Liver (tissue), 10 donors: ENCODE measurements at places on chromosomes 13 and 19.
A peak's percentile ranks its signal among the peaks of the same experiment; 100 is the strongest.

DNA sequence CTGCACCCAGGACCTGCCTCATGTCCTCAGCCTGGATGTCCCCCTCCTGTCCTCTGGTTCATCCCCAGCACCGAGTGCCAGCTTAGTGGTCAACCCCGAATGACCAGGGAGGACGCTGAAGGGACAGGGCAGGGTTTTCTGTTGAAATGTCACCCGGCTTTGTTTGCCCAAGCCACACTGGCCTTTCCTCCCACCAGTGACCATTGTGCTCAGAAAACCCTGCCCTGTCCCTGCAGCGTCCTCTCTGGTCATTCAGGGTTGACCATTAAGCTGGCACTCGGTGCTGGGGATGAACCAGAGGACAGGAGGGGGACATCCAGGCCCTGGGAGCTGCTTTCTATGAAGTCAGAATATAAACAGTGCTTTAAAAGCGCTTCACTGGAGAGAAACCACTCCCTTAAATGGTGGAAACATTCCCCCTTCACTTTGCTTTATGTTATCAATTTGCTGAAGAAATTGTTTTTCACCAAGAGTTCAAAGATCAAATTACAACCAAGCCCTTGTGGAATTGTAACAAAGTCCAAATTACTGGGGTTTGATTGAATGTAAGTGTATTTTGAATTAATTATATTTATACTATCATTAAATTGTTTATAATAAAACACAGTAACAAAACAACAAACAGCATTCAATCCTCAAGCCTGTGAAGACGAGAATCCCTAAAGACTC, 21.4 kb downstream of the CARS2 start:
- peak; percentile 39 for DNase-seq

GRCh38 chr13:31145417-31145816, 16.3 kb downstream of the HSPH1 start:
- DNase-seq, result no peak

GRCh38 chr13:46170268-46170667, 11.7 kb downstream of the LCP1 start:
- no peak for DNase-seq

GRCh38 chr13:43665388-43665787, 121.4 kb downstream of the ENOX1 start:
- DNase-seq, result no peak

DNA sequence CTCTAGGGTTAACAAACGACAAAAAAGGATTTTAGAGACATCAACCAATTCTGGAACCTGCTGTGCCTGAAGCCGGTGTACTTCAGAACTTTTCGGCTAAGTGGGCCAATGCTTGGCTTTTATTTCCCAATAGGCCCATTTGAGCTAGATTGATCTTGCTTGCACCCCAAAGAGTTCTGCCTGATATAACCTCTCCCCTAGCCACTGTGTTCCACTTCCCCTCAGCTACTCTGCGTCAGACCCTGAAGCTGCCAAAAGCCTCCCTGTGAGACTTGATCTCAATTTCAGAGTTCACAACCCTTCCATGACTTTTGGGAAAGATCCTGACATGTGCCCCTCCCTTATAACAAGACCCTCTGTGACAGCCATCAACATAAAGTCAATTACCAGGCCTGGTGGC, 5.6 kb upstream of the SIGLEC14 start:
- DNase-seq, result no peak

GRCh38 chr19:18202778-18203407, 949 bp downstream of the RAB3A start:
- no peak for DNase-seq

GRCh38 chr19:13839938-13840304, 37.0 kb upstream of the NANOS3 start:
- no peak for DNase-seq

DNA sequence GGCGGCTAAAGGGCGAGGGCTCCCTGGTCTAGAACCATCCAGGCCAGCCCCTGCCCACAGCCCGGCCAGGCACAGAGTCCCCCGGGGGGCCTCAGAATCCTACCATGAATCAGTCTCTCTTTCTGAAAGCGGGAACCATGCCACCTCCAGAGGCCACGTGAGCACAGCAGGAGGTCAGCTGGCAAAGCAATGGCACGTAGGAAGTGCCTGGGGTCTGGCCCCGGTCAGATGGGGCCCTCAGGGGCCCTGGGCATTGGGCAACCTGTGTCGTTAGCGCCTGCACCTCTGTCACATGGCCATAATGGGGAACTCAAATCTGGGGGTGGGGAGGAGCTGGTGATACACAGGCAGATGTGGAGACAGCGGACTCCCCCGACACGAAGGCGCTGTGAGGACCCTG, 8.8 kb downstream of the MFSD12 start:
- DNase-seq, result no peak

GRCh38 chr13:35978607-35979316, 152.4 kb downstream of the DCLK1 start:
- DNase-seq, result no peak
